Stimulated activated CD4-positive, alpha-beta T cell treated with anti-CD3 and anti-CD28 coated beads, Interleukin-12 subunit alpha, Interleukin-12 subunit beta, amount 100 ng/mL, for 24 hours (primary cell): ENCODE measurements at places on chromosomes 4 and X.

- no peak for DNase-seq
These were observed 108.1 kb downstream of the MGST2 start for GRCh38 chr4:139773560-139774318.

GRCh38 chr4:98939892-98940298 is 11.0 kb upstream of the EIF4E start:
- no peak for DNase-seq

GRCh38 chr4:6829086-6829485 is 46.6 kb downstream of the KIAA0232 start:
- no peak for DNase-seq

GRCh38 chrX:83535417-83536196 is 27.5 kb downstream of the POU3F4 start:
- DNase-seq: no peak

- no peak for DNase-seq
These were observed 68.6 kb downstream of the BEND4 start for GRCh38 chr4:42083816-42084215.

DNA sequence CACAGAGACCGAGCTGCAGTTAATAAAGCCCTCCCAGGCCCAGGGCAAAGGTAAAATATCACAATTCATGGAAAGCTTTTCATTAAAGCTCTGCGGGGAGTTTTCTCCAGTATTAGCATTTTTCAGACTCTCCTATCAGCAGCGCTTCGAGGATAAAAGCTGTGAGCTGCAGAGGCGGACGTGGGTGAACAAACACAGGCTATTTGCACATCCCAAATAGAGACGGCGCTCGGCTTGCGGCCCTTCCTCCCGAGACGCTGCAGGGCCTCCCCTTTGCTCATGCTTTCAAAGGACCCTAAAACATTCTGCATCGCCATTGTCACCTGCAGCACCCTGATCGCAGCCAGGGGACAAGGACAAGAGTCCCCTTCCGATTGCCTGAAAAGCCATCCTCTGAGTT is 97.3 kb downstream of the SORCS2 start:
- no peak for DNase-seq

GRCh38 chr4:89492581-89493071 is 185.0 kb upstream of the GPRIN3 start:
- no peak for DNase-seq

GRCh38 chr4:27921231-27921630 is 1060.6 kb downstream of the STIM2 start:
- DNase-seq: no peak

GRCh38 chr4:89221167-89221867 is 86.3 kb downstream of the GPRIN3 start:
- DNase-seq: no peak
